ENCODE measurements at places on chromosomes 11 and 22.

DNA sequence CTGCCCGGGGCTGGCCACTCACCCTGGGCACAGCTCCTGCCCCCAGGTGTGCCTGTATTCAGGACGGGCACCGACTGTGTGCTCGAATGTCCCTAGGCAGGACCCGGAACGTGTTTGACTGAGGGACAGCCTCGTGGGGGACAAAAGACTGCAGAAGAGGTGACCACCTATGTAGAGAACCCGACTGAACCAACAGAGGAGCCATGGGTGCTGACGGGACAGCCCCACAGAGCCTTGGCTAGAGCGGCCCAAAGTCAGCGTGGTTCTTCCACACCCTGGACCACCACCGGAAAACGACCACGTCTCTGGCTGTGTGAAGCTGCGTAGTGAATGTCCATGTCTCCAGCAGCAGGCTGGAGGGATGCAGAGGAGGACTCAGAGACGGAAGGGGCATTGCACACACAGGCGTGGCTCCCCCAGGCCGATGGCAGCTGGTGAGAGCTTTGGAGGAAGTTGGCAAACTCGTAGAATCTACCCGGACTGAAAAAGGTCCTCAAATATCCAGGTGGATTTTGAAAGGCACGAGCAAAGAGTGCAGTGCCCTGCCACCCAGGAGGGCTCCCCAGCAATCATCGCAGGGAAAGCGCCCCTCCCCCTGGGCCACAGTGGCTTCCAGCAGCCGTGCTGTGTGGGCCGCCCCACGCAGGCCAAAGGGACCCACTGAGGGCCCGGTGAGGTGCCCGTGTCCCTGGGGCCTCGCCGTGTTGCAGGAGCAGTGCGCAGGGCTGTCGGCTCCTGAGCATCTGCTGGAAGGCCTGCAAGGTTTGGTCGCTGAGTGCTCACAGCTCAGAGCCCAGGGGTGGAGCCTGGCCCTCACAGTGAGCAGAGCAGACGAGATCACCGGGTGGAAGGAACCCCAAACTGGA is 17.5 kb upstream of the MUC5B start:
- DNase-seq = no peak

- no peak for DNase-seq
These were observed 747 bp downstream of the TPCN2 start for GRCh38 chr11:69049490-69049867.

DNA sequence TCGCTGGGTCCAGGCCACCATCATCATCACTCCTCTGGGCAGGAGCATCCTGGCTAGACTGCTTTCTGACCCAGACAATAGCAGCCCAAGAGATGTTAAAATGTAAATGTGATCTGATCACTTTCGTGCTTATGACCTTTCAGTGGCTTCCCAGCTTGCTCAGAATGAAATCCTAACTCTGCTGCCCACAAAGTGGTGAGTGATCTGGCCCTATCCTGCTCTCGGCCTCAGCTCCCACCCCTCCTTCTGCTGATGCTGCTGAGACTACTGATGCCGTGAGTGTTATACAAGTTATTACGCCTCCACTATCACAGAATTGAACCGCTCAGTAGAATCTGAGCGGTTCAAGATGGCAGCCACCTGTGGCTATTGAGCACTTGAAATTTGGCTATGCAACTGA is 26.2 kb downstream of the ELF5 start:
- DNase-seq = no peak

- no peak for DNase-seq
These were observed 3.5 kb upstream of the PDGFB start for GRCh38 chr22:39248254-39248653.

- DNase-seq = no peak
These were observed 563.9 kb upstream of the B3GAT1 start for GRCh38 chr11:134975866-134976376.

GRCh38 chr11:113475160-113475761 is at the start of gene DRD2:
Gene DRD2, minus strand, starts transcription at chr11:113475398. Its CDS starts 50,747 bp downstream, at chr11:113424651.
- no peak for DNase-seq

GRCh38 chr22:31846161-31847115 is 92.6 kb downstream of the DEPDC5 start:
- DNase-seq = no peak

DNA sequence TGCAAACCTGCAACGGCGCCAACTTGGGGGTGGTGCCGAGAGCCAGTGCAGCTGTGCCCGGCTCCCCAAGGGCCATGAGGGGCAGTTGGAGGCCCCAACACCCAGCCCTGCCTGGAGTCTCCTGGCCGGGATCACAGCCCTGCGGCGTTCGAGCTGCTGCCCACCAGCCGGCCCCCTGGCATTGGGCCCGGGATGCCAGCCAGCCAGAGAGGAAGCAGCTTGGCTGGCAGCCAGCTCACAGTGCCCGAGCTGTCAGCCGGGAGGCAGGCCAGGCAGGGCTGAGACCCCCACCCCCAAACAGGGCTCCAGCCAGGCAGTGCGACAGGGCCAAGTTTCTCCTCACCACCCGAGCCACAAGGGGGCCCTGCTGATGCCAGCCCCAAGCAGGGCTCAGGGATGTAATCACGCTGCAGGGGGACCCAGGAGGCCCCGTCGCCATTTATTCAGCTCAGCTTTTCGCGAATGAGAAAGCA is 26.0 kb upstream of the TCF20 start:
- DNase-seq = no peak

DNA sequence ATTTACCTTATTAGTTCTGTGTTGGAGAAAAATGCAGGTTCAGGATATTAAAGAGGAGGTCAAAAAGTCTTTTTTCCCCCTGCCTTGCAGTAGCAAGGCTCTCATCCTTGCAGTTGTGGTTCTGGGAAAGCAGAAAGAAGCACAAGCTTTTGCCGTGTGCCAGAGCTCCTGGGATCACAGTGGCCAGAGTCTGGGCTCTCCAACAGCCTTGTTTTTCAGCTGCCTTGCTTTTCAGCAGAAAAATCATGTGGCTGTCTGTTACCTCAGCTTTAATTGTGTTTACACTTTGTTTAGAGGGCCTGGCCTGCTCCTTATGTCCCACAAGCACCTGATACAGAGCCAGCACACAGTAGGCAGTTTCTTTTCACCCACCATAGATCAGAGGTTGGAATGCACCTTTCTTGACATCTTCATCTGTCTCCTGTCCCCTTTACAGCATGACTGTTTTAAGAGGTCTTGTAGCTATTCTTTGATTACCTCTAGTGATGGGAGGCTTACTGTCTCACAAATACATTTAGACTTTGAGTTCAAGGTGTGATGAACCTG is 67.5 kb downstream of the TEAD1 start:
- DNase-seq = no peak

DNA sequence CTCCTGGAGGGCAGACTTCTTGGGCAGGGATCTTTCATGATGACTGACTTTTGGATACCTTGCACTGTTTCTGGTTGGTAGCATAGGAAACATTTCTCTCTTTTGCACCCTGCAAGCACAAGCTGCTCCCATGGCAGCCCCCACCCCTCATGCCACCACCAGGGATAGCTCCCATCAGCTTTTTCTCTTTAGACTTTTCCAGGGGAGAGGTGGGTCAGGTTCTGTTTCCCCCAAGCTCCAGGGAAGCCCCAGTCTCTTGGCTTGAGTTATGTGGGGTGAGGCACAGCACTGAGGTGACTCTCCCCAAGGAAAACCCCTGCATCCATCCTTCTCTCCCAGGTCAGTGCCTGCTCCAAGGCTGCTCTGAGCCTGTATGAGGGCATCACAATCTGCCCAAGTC is 22.5 kb downstream of the LRRC32 start:
- no peak for DNase-seq

DNA sequence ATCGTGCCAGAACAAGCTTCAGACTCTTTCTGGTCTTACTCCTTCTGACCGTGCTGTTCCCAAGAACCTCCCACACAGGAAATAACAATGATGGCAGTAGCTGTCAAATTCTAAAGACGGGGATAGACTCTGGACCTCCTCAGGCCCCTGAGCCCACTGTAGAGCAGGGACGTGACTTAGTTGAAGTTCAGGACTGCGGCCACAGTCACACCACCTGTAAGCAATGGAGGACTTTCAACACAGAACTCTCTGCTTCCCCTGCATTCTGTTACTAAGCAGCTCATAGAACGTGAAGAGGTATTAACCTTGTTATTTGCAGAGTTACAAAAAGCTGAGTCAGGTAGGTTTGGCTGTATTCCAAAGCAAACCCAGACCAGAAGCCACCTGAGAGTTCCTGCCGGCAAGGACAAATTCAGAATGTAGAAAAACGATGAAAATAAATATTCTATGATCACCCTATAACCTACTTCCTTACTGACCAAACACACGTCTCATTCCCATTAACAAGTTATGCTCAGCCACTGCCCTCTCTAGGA is 12.7 kb downstream of the TMEM45B start:
- no peak for DNase-seq

GRCh38 chr11:106961518-106961917 is 56.8 kb downstream of the GUCY1A2 start:
- no peak for DNase-seq

DNA sequence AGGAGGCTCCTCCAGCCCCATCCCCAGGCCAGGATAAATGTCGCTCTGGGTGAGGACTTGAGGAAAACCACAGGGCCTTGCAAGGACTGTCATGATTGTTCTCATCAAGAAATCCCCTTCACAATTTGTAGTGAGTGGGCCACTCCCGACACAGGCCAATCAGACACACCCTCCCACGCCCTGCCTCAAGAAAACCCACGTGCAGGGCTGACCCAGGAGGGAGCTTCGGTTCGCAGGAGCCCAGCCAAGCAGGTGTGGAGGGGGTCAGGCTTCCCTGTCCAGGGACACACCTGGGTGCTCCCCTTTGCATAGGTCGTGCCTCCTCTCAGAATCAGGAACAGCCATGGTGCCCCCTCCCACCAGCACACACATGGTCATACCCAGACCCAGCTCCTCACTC is 43.2 kb downstream of the SHANK2 start:
- no peak for DNase-seq

DNA sequence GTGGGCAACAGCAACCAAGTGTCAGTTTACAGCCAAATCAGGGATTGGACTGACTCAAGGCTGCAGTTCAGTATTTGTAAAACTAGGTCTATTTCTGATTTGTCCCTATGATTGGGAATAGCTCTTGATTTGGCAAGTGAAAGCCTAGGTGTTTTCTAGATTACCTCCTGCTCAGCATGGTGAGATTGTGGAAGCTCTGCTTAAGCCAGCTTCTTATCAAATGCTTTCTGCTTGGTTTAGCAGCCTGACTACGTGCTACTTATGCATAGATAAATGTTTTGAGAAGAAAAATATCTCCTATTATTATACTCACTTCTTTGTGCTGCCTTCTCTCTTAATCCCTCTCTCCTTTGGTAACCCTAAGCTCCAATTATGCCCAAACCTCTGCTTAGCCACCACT is 86.3 kb upstream of the AMOTL1 start:
- no peak for DNase-seq

- DNase-seq = no peak
These were observed 21.0 kb upstream of the ANO1 start for GRCh38 chr11:70057080-70057479.

- no peak for DNase-seq
These were observed 134.4 kb downstream of the APOL5 start for GRCh38 chr22:35852076-35852475.

DNA sequence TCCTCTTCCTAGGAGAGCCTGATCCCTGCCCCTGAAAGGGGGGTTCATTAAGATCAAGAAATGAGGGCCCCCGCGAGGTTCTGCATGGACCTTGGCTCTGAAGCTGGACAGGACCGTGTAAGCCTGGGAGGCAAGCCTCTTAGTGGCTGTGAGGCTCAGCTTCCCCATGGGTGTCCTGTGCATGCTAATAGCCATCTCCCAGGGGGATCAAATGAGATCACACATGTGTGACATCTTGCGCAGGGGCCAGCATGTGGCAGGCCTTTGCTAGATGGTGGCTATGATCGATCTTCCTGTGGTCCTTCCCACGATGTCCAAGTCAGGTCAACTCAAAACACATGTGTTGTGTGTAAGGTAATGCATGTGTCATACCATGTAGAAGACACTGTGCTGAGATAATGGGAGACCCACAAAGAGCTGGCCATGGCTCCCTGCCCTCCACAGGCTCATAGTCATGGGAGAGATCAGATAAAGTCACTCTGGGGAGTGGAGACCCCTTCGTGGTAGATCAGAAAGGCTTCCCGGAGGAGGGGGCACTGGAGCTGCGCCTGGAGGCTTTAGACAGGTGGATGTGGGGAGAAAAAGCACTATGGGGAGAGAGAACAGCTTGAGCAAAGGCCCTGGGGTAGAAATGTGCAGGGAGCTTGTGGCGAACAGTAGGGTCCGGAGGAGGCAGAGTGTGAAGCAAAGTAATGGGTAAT is 3.7 kb downstream of the RAC2 start:
- DNase-seq = no peak

GRCh38 chr11:37907436-37908218 is 1309.6 kb upstream of the RAG2 start:
- no peak for DNase-seq

DNA sequence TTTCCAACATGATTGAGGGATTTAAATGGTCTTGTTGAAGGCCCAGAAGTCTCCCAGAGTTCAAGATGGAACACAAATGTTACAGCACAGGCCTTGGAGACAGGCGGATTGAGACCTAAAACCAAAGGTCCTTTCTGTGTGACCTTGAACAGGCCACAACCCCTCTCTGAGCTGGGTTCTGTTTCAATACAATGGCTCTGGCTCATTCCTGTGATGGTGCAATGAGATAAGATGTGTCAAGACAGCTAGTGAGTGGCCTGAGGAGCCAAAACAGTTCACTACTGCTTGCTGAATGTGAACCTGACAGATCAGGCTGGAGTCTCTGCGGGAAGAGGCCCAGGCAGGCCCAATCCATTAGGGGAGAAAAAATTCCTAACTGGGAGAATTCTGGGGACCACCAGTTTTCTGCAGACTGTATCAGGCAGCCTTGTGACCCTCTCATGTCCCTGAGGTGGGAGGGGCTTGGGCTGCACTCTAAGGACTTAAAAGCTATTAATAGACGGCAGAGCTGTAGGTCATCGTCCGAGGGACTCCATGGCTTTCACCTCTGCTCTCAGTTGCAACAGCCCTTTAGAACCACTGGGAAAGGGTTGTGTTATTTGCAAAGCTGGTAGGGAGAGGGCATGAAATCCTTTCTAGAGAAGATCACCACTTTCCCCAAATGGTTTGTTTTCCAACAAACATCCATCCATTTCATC is 126.1 kb upstream of the TEAD1 start:
- no peak for DNase-seq

GRCh38 chr11:34263441-34264091 is 94.2 kb downstream of the ABTB2 start:
- DNase-seq = no peak

- no peak for DNase-seq
These were observed 8.5 kb upstream of the NUP50 start for GRCh38 chr22:45155050-45155840.

GRCh38 chr11:128695539-128696221 is 1.8 kb downstream of the FLI1 start:
- DNase-seq = no peak

- DNase-seq = no peak
These were observed 27.5 kb downstream of the DHCR7 start for GRCh38 chr11:71420455-71421241.

- DNase-seq = no peak
These were observed 15.2 kb downstream of the MRGPRG start for GRCh38 chr11:3203221-3204043.
